ENCODE measurements at places on chromosomes 2 and 18. TPM values are rescaled to one million over a fixed set of nuclear protein-coding genes. Genes with fewer than 3 reads are reported as not detected.

DNA sequence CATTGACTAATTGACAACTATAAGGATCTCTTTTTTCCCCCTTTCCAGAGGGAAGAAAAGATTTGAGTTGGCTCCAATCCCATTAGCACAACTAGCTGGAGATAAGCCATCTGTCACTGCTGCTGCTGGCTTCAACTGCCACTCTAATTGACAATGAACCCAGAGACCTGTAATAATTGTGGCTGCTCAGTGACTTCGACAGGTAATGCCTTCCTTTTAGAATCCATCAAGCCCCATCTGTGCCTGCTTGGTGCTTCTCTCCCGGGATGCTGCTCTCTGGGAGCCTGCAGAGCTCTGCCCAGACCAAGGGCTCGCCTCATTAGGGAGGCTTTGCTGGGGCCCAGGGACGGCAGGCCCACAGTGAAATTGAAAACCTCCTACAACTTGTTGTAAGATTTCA, 376.7 kb upstream of the SOX11 start:
- no peak for DNase-seq

DNA sequence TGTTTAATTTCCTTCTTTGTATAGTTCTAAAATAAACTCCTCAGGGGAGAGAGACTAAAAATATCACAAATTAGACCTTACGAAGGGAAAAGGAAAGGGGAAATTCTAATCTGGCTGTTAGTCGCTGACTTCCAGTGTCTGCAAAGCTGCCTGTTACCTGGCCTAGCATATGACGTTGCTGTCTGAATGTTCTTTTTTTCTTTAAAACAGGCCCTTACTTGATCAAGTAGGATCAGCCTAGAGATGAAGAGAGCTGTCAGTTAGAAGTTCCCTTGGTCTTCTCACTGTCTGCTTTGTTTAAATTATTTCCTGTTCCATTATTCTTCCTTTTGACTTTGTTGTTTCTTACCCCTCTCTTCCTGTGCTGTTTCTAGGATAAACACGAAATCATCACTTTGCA, 11.2 kb downstream of the NCK2 start:
- DNase-seq = no peak

DNA sequence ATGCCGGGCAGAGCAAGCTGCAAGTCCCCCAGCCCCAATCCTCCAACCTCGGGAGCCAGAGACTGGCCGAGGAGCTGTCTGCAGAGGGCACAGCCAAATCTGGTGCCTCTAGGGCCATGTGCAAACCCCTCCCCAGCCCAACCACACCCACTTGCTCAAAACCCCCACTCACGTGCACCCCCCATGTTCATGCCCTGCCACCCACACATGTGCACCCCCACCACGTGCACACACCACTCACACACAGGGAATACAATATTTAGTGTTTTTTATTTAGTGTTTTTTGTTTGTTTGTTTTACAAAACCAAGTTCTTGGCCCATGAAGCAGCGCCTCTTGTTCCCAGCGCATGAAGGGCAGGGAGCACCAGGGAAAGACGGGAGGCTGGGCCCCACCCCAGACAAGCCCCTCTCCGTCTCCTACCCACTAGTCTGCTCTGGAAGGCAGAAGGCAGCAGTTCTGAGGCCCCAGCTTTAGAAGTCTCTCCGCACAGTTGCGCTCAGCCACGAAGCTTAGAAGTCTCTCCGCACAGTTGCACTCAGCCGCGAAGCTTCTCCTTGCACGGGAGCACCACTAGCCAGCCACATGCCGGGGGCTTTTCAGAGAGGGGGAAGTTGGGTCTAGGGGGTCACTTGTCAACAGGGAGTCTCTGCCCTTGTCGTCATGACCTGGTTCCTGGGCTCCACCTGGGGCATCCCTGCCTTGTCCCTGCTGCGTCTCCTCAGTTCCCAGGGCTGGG, 276.1 kb upstream of the HDAC4 start:
- no peak for DNase-seq

GRCh38 chr2:144136297-144137010, 383.5 kb downstream of the ZEB2 start:
- no peak for DNase-seq

- DNase-seq = no peak
Measured at GRCh38 chr18:76943542-76944339, 121.4 kb downstream of the ZNF236 start.

- DNase-seq = no peak
Measured at GRCh38 chr2:11187083-11187619, 31.9 kb downstream of the SLC66A3 start.

GRCh38 chr2:3377279-3377611, 373 bp downstream of the EIPR1 start:
- DNase-seq = no peak

- no peak for DNase-seq
Measured at GRCh38 chr2:234970477-234970882, 18.7 kb downstream of the SH3BP4 start.

- DNase-seq = no peak
Measured at GRCh38 chr18:26802330-26803200, 62.9 kb downstream of the AQP4 start.

GRCh38 chr2:162243294-162243693, at the start of gene FAP:
FAP (minus strand) TSS chr2:162243445; CDS start chr2:162243327, 118 bp downstream.
- no peak for DNase-seq

- no peak for DNase-seq
Measured at GRCh38 chr2:50648041-50648700, 383.8 kb downstream of the NRXN1 start.

DNA sequence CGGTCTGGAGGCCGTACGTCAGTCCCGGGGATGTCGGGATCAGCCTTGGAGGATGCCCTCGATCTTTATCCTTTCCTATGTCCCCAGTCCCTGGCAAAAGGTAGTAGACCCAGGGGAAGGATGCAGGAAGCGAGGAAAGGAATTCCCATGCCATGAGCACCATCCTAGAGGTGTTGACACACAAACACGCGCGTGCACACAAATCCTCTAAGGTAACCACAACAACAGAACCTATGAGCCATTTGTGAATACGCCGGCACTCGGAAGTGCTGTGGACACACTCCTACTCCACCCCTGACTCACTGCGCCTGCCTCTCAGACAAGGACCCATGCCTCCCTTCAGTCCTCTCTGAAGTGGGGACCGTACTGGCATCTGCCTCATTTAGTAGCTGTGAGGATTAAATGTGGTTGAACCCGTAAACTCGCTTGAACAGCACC, 11.3 kb upstream of the MLPH start:
- DNase-seq = no peak

DNA sequence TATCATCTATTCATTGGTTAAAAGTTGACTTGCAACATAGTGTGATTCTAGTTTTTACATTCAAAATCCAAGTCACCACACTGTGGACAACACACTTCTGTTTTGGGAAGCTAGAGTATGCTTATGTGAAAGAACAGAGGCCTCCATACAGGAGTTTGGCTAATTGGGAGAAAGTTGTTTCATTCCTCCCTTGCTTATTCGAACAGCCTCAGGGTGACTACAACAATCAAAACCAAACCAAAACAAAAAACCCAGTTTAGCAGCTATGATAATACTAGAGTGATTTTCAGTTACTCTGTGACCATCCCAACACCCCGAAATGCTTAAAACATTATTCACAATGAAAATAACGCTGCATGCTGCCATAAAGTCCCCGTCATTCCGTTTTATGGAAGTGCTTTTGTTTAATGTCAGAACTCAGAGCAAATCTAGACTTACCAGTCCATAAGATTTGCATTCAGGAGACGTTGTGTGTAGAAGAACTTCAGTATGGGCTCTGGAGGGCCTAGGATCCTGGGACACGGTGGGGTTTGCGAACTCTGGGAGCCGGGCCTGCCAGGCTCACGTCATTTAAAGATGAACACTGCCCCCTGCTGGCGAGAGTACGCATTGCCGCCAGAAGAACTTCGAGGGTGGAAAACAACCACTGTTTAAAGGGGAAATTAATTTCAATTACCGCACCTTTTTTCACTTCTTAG, 111.4 kb downstream of the FTCDNL1 start:
- peak; percentile 69 for DNase-seq

GRCh38 chr2:101205521-101206479, 46.9 kb upstream of the CNOT11 start:
- no peak for DNase-seq

GRCh38 chr18:72768681-72769229, 99.0 kb downstream of the NETO1 start:
- no peak for DNase-seq

- no peak for DNase-seq
Measured at GRCh38 chr18:13661051-13661778, 65.1 kb downstream of the FAM210A start.

GRCh38 chr2:42775810-42776209, 11.9 kb upstream of the OXER1 start:
- no peak for DNase-seq

DNA sequence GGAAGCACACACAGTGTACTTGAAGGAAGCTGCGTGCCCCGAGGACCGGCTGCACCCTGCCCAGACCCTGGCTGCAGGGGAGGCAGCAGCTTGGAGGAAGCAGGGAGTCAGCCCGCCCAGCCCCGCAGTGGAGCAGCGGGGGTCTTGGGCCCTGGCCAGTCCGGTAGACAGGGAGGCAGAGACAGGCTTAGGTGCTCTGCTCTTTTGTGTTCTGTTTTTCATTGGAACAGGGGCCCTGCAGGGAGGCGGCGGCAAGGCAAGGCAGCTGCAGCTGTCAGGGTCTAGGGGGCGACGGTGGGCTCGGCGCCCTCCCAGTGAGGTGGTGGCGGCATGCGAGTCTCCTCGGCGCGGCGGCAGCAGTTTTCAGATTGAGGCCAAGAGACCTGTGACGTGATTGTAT, 53.3 kb upstream of the TFCP2L1 start:
- DNase-seq = no peak

DNA sequence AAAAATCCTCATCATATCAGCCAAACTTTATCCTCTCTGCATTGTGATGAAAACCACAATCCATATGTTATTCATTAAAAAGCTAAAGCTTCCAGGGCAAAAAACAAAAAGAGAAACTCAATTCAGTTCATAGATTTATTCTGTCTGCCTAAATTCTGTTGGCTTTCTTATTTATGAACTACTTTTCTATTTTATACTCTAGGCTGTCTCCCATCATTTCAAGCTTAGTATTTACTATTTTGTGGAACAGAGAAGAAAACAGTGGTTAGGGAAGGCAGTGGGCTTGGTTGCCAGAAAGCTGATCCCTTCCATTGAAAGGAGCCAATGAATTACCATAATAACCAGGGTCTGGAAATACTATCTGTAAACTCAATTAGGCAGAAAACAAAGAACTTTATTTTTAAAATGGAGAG, 71.8 kb downstream of the RAPH1 start:
- no peak for DNase-seq

DNA sequence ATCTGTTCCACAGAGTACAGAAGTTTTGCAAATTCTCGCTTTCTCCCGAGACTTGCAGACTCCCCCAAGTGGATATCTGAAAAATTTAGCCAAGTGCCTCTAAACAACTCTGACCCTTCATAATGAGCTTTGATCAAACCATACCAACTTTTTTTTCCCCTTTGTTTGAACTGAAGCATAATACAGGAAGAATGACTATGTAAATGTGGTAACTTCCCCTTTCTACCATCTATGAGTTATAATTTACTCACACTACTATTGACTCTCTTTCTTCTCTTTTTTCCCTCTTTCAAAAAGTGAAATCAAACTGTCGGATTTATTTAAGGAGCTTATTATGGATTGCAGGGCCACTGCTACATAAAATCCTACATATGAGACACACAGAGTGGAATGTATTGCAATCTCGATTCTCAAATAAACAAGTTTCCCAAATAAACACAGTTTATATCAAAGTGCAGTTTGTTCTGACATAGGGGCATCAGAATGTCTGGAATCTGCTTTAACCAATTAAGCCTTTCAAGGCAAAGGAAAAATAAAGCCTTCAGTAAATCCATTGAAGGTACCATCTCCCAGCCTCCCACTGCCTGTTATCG, 1.4 kb upstream of the ZNF804A start:
- DNase-seq = no peak

- DNase-seq = no peak
Measured at GRCh38 chr2:127059559-127059958, 47.4 kb downstream of the BIN1 start.

DNA sequence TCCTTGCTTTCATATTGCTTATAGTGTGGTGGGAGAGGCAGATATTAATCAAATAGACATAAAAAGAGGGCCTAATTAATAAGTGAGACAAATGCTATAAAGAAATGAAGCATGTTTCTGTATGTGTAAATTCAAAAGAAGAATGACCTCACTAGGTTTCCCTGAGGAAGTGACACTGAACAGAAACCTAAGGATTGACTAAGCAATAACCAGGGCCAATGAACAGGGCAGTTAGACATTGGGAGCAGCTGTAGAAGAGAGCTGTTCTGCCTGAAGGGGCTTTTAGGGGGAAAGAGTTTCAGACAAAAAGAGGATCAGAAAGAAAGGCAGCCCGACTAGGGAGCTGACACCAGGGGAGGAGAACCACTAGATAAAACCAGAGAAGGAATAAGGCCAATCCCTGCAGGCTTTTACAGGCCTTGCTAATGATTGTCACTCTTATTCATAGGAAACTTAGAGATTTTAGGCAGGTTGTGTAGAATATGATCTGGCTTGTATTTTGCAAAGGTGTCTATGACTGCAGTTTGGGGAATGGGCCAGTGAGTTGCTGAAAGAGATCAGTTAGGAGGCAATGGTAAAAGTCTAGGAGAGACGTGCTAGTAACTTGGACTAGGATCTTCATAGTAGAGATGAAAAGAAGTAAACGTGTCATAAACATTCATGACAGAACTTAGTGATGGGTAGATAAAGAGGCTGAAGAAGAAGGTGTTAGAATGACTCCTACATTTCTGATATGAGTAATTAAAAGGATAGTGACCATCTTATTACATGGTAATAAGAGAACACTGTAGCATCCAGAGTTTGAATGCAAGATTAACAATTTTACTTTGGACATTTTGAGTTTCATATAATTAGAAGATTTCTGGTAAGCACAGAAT, 26.8 kb upstream of the NABP1 start:
- no peak for DNase-seq

DNA sequence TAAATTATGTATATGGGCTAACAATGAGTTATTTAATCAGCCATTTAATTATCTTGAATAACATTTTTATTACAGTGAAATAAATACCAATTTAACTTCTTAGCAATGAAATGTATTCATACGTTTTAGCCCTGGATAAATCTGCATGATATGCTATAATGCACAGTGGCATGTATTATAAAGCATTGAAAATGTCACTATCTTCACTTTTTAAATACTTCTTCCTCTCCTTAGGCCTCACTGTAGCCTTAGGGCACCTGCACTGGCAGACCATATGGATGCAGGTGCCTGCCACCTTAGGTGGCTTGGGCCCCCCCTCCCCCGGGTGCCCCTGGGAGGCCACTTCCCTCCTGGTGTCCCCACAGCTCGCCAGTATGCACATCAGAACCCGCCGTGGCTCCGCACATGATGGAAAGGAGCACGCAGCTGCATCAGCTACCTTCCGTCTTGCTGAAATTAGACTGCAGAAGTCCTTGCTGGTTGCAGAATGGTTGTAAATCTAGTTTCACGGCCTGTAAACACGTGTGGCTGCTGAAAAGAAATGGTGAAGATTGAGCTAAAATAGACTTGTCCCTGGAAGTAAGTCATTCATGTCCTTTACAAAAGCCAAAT, 56.7 kb downstream of the ADI1 start:
- DNase-seq = no peak

- DNase-seq = no peak
Measured at GRCh38 chr18:60698901-60699300, 326.3 kb upstream of the MC4R start.

Gene SP100
- total RNA-seq = 190 TPM

Gene C2orf74
- total RNA-seq = 10.4 TPM

Gene KLF7
- total RNA-seq = 49.1 TPM

Gene PAX8
- 1.8 TPM for total RNA-seq

Gene ACVR2A
- total RNA-seq = 1.1 TPM

Gene FSIP2
- total RNA-seq = 0.20 TPM

Gene LCT
- 0.33 TPM for total RNA-seq

Gene ARL4C
- total RNA-seq = 99.5 TPM

Gene TMEM247
- total RNA-seq = not detected
